ENCODE measurements at places on chromosomes 4 and X.

- peak; percentile 59 for DNase-seq
These were observed 255.8 kb downstream of the COL25A1 start for GRCh38 chr4:109046471-109047201.

DNA sequence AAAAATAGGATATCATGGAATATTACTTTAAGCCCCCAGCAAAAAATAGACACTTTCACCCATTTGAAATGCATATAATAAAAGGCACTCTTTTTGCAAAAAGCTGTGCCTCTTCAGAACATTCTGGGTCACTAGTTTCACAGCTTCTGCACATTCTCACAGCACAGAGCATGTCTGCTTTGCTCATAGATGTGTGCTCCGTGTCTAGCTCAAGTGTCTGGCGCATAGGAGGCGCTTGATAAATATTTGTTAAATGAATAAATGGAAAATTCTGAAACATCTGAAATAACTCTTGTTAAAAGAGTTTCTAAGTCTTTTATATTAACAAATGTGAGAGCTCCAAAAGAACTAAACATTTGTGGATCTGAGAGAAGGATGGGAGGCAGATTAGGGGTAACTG is 275.2 kb downstream of the PTTG2 start:
- DNase-seq = no peak

DNA sequence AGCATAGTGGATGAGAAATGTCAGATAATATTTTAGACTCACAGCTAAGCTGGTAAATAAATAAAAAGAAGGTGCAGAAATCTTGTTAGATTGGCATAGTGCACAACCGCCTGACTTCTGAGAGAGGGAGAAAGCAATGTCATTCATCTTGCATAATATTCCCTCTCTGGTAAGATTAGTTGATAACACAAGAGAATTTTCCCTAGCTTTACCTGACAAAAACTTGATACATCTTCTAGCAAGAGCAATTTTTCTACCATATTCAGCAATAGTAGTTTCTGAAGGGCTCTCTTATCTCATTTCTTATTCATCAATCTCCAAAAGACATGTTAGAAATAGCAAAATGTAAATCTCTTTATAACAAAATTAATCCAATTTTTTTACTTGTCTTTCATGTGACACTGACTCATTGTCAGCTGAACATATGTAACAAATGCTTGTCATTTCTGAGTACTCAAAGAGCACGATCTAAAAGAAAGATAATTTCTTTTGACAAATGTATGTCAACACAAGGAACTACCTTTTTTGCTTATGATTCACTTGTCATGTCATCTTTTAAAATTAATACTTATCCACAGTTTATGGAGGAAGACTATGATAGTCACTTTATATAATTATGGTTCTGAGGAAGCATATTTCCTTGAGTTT is 240.0 kb downstream of the ARAP2 start:
- DNase-seq = no peak

DNA sequence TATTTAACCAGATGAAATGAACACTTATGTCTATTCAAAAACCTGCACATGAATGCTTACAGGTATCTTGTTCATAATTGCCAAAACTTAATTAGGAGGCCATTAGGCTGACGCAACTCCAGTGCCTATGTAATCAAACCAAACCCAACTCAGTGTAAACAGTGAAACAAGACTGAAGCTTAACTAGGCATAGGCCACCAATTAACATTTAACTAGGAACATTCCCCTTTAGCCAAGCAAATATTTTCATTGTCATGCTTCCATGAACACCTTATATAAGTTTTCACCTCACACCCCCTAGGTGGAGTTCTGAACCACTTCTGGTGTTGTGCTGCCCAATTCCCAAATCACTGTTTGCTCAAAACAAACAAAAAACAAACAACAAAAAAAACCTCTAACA is 686.0 kb downstream of the STPG2 start:
- no peak for DNase-seq

- DNase-seq = no peak
These were observed 103.3 kb downstream of the PARM1 start for GRCh38 chr4:75036046-75036830.

- no peak for DNase-seq
These were observed 116.8 kb upstream of the UGT8 start for GRCh38 chr4:114481856-114482255.

DNA sequence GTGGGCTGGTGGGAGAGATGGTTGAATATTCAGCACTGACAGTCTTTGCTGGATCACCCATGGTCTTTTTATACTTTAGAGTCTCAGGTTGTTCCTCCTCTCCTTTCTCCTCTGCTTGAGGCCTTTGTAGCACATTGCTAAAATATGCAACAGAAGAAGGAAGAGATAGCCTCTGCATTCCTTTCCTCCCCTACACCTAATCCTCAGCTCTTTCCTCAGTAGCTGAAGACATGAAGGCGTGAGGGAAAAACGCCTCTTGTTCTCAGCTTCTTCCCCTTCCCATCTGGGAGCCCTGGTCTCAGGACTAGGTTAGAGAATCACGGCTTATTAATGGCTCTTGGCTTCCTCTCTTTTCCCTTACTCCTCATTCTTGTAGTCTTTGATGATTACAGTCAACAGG is 76.8 kb downstream of the RNF150 start:
- DNase-seq = no peak

- no peak for DNase-seq
These were observed 198.3 kb downstream of the CHIC2 start for GRCh38 chr4:53866055-53866454.

DNA sequence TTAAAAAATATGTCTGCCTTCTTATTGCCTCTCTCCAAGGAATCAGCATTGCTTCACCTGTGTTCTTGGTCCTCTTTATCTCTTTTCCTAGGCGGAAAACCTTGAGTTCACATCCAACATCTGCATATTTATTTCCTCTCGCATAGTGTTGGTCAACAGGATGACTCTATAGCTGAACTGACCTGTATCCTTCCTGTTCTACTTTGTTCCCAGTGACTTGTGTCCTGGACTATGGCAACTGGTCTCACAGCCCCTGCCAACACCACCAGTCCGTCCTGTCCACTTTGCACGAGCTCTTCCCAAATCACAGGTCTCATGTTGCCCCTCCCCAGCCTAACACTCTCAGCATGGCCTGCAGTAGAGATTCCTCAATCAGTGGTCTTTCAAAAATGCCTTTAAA is 2.0 kb downstream of the DIPK2B start:
- no peak for DNase-seq

- DNase-seq = no peak
These were observed 230.9 kb upstream of the FAT1 start for GRCh38 chr4:186954509-186954908.

DNA sequence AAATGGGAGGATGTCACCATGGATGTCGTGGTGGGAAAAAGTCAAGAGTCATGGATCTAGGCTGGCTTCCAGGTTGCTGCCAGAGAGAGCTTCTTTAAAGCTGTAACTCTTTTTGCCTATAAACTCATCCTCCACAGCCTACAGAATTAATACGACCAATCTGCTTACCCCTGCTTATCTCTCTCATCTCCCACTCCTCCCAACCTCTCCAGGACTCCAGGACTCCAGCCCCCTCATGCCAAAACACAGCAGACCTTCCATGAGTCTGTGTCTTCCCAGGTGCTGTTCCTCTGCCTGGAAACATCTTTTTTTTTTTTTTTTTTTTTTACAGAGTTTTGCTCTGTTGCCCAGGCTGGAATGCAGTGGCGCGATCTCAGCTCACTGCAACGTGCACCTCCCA is 15.3 kb upstream of the SLC10A4 start:
- no peak for DNase-seq

- no peak for DNase-seq
These were observed 350.1 kb downstream of the AR start for GRCh38 chrX:67893931-67894330.

DNA sequence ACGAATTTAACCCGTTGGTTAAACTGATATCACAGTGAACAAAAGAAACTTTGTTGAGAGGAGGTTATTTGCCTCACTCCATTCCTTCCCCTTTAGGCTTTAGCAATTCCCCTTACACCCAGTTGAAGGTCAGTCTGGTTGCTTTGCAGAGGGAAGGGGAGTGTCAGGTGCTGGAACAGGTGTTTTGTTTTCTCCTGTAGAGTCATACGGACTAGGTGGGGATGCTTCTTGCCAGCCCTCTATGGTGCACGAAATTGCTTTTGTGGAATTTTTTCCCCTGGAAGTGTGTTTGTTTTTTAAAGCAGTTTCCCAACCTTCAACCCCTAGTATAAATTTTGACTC is 33.1 kb downstream of the DLG3 start:
- DNase-seq = no peak

Data from non-pigmented ciliary epithelial cell (primary cell).